Astrocyte (in vitro differentiated cells and primary cell): ENCODE measurements at places on chromosomes 16 and 17. TPM values are rescaled to one million over a fixed set of nuclear protein-coding genes. Genes with fewer than 3 reads are reported as not detected.
A peak's percentile ranks its signal among the peaks of the same experiment; 100 is the strongest.

The C17orf100 gene
- 3.1 and 4.1 TPM in 2 replicates for total RNA-seq

DNA sequence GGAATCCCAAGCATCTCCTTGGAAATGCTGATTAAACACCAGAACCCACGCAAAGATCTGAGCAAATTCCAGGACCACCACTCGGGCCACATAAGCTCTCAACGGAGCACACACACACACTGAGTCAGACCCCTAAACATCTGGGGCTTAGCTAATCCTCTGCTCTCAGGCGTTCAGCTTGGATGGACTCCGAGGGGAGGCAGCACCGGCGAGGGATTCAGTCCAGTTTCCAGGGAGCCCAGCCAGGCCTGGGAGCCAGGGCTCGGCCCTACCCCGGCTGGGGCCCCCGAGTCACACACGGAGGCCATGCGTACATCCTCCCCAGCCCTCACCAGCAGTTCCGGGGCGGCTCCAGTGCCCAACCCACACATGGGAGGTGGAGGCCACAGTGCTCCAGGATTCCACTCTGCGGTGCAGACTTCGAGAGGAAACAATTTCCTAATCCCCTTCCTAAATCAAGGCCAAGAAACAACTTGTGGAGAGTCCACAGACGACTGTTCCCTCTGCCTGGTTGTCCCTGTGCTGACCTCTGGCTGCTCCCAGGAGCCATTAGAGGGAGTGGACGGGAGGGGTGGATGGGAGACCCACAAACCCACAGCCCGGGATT is 70.5 kb downstream of the GAS7 start:
- peak; percentile 93 for DNase-seq

The KRTAP4-3 gene
- not detected in 2 replicates for total RNA-seq

DNA sequence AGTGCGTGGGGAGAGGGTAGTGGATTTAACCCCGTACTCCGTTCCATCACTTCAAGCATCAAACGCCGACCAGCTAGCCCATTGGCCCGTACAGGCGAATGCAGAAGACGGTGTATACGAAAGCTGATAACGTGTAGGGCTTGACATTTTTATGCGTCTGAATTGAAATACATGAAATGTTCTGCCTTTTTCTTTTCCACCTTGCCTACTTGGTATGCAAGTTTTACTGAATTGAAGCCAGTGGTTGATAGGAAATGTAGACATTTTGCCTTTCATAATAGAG is 834 bp upstream of the STAT3 start:
- DNase-seq: no peak

- no peak for DNase-seq
These were observed 13.4 kb downstream of the CBFA2T3 start for GRCh38 chr16:88963583-88963982.

The ACSM5 gene
- 0.67 TPM in 1 of 2 replicates, not detected in the other for total RNA-seq

The RBFOX1 gene
- total RNA-seq: 0.43 and 0.84 TPM in 2 replicates

- peak; percentile 99 for DNase-seq
These were observed 182.0 kb downstream of the SEC14L1 start for GRCh38 chr17:77322514-77323412.

- peak; percentile 95 for DNase-seq
These were observed 160.1 kb upstream of the IRX3 start for GRCh38 chr16:54446639-54447038.
